Vagina (tissue), 2 donors: ENCODE measurements at places on chromosomes 7 and 10.

DNA sequence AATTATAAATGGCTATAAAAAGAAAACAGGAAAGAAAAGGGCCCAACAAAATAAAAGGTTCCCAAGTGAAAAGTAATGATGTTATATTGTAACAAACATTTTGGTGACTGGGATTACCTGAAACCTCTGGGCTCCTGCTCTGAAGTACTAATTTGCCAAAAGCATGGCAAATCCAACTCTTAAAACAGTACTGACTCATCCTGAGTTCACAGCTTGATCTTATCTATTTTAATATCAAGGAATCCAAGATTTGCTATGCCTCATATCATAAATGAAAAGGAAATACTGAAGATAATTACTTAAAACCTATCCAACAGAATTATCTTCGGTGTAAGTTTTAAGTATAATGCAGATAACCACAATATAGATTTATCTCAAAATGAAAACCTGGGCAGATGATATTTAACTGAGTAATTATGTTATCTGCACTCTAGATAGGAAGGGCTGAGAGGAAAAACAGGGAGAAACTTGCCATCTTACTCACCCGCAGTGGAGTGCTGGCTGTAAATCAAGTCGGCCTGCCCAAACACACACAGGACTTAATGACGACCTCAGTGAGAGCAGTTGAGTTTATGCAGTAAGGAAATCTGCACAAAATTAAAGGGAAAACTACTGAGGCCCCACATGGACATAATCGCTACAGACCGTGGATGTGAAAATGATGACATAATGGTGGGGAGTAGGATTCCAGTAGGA is 48.4 kb downstream of the MPP7 start:
- no peaks in the 10 kb centered on the region for H3K36me3 ChIP-seq
- H3K4me3 ChIP-seq, result no peak overlapping the region
- H3K27me3 ChIP-seq, result no peaks in the 10 kb centered on the region
- H3K27ac ChIP-seq, result no peak overlapping the region
- DNase-seq, result no peak

GRCh38 chr7:130365511-130366441 is 14.5 kb upstream of the CPA1 start:
- H3K4me3 ChIP-seq, result no peak overlapping the region
- H3K4me1 ChIP-seq, result peaks cover 22% of the 10 kb centered on the region
- no peak for DNase-seq
- H3K27ac ChIP-seq, result no peak overlapping the region
- H3K27me3 ChIP-seq, result no peaks in the 10 kb centered on the region

DNA sequence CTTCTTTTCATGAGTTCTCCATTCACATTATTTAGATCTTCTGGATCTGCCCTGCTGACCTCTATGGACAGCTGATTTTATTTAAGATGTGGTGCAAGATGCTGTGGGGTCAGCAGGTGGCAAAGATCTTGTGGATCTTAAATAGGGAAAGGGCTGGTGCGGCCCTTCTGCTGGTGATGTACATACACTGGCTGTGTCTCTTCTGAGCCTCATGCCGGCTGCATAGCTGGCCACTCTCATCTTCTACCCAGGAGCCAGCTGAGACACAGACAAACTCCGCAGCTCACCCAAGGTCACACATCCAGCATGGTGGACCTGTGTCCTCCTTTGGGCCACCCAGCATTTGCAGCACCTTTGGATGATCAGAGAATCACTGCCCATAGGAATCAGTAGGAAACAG is 9.7 kb downstream of the RBP3 start:
- H3K27ac ChIP-seq, result no peak overlapping the region
- no peak for DNase-seq
- no peak overlapping the region for H3K4me3 ChIP-seq
- no peaks in the 10 kb centered on the region for H3K4me1 ChIP-seq

- no peak overlapping the region for H3K4me3 ChIP-seq
- no peak overlapping the region for H3K27ac ChIP-seq
- no peaks in the 10 kb centered on the region for H3K27me3 ChIP-seq
- no peaks in the 10 kb centered on the region for H3K36me3 ChIP-seq
Observed at GRCh38 chr10:108562105-108562504, 1361.2 kb downstream of the XPNPEP1 start.

GRCh38 chr7:94658826-94659225 is 2.9 kb upstream of the SGCE start:
- H3K4me3 ChIP-seq, result no peak overlapping the region
- no peaks in the 10 kb centered on the region for H3K27me3 ChIP-seq
- H3K4me1 ChIP-seq, result peaks cover 18% of the 10 kb centered on the region
